ENCODE measurements at places on chromosomes 1 and 21.
A peak's percentile ranks its signal among the peaks of the same experiment; 100 is the strongest.

- DNase-seq = no peak
Observed at GRCh38 chr1:161298116-161298515, 11.7 kb downstream of the MPZ start.

DNA sequence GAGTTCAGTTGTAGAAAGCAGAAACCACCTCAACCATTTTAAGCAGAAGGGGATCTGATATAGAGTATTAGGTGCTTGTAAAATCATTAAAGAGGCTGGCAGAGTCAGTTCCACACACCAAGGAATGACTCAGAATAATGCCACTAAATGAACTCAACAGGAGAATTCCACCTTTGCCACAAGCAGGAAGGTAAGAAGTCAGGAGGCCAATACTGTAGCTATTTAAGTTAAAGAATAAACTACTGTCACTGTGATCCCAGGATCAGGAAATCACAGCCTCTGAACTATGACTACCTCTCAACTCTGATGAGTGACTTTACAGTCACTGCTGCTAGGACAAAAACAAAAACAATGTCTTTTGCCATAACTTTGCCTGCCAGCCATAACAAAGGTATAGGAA, 52.5 kb upstream of the PRMT6 start:
- no peak for DNase-seq

- DNase-seq = no peak
Observed at GRCh38 chr1:1144843-1145546, 28.7 kb upstream of the TTLL10 start.

DNA sequence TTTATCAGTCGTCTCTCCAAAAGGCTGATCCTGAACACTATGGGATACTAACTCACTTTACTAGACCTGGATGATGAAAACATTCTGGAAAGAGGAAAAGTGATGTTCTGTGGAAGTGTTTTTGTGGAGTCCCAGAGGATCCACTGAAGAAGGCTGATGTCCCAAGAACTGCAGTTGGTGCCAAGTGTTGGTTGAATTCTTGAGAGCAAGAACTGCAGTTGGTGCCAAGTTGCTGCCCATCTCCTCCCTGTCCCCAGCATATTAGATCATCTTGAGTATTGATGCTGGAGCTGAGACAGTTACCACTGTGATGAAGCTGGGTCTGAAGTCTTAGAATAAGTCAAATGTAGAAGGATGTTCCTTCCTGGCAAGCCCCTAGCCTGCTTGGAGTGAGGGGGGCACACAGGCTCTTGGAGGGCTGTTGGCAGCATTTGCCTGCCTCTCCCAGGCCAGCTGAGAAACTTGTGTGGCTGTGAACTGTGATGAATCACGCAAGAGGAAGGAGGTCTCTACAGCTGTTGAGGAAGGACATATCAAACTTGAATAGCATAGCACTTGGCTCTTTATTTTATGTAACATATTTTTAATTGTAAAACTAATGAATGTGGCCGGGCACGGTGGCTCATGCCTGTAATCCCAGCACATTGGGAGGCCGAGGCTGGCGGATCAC, 48.1 kb downstream of the DNAJC6 start:
- no peak for DNase-seq

DNA sequence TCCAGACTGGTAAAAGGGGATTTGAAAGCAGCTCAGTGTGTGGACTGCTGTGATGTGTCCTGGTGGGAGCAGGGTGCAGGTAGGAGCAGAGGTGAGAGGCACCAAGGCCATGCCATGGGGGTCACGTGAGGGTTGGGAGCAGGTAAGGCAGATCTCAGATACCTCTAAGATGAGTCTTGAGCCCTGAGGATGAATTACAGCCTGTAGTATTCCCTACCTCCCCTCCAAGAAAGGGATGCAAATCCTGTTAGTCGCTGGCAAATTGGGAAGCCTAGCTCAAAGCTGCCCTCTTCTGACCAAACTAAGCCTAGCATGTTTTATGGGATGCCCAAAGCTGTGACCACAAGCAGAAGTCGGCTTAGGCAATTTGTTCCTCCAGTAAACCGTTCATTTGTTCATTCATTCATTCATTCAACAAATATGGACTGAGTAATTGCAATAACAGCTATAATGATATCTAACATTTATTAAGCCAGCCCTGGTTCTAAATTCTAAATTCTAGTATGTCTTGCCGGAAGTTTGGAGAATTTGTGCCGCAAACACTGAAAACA, 3.9 kb upstream of the NUAK2 start:
- DNase-seq = peak; percentile 76

GRCh38 chr21:41175080-41175479, 7.1 kb downstream of the BACE2 start:
- no peak for DNase-seq

Data from CD4-positive, alpha-beta T cell treated with Interleukin-15 for 4 hours (primary cell).